Esophagus squamous epithelium (tissue), 5 donors: ENCODE measurements at places on chromosomes 13 and 19.

GRCh38 chr19:11581740-11582139, 4.3 kb upstream of the ACP5 start:
- DNase-seq = no peak

GRCh38 chr13:64529874-64530485, 2700.2 kb downstream of the PCDH9 start:
- DNase-seq = no peak

GRCh38 chr13:46577696-46578589, 25.0 kb downstream of the LRCH1 start:
- DNase-seq = no peak

GRCh38 chr13:51015973-51016372, 95.1 kb downstream of the C13orf42 start:
- no peak for DNase-seq

DNA sequence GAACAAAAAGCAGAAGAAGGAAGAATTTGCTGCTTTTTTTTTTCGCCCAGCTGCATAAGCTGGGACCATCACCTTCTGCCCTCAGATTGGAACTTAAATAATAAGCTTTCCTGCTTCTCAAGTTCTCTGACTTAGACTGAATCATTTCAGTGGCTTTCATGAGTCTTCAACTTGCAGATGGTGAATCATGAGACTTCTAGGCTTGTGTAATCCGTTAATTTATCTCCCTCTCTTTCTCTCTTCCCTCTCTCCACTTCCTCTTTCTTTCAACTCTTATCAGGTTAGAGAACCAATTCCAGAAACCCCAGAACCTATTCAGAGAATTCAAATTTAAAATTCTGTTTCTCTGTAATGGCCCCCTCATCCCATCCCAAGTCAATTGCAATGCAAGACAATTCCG, 1153.7 kb downstream of the PCDH9 start:
- DNase-seq = no peak

DNA sequence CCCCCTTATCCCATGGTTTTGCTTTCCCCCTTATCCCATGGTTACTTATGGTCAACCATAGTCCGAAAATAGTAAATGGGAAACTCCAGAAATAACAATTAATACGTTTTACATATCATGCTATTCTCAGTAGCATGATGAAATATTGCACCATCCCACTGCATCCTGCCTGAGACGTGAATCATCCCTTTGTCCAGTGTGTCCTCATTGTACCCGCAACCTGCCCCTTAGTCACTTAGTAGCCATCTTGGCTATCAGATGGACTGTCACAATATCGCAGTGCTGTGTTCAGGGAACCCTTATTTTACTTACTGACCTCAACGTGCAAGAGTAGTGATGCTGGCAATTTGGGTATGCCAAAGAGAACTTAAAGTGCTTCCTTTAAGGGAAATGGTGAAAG, 10.5 kb upstream of the NBEA start:
- DNase-seq = no peak

DNA sequence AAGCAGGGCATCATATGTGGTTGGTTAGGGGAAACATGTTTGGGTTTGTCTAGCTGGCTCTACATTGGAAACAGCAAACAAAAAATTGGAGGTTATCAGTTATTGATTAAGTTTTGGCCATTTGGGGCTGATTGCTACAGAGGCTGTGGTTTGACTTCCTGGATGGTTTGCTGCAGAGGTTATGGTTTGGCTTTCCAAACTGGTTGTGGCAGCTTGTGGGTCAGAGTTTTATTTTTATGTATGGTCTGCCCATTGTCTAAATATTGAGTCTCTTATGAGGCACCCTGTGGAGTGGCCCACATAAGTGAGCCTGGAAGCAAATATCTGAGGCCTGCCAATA, 261.6 kb downstream of the GPC5 start:
- DNase-seq = no peak

DNA sequence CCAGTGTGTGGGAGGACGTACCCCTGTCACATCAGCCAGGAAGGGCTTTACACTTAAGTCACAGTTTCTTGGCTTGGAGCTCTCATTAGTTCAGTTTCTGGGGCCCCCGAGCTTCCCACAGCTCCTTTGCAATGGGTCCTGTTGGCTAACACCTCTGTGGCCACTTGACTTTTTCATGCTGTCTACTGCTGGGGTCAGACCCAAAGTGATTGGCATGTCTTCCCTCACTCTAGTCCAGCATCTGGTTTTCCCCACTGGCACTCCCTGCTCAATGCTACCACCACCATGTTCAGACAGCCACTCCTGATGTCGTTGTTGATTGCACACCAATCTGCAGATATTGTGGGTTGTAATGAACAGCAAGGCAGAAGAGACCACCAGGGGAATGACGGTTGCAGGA, 379.0 kb downstream of the FOXO1 start:
- DNase-seq = no peak

DNA sequence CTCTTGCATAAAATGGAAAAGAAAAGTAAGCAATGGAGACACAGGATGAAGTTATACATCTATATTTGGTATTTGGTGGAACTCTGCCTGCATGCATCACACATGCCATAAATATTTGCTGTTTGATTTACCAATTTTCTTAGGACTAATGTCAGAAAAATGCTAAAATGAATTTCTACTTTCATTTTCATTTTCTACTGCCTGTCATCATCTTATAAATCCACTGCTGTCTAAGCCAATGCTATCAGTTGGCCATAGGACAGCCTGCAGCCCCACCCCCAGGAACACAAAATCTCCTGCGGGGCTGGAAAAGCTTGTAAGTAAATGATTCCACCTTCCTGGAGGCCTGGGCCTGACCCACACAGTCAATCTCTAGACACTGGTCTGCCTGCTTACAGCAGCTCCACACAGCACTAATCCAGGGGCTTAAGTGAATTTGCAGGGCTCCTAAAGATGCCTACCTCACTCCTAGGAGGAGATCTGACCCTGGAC, 122.0 kb downstream of the ENOX1 start:
- DNase-seq = no peak

DNA sequence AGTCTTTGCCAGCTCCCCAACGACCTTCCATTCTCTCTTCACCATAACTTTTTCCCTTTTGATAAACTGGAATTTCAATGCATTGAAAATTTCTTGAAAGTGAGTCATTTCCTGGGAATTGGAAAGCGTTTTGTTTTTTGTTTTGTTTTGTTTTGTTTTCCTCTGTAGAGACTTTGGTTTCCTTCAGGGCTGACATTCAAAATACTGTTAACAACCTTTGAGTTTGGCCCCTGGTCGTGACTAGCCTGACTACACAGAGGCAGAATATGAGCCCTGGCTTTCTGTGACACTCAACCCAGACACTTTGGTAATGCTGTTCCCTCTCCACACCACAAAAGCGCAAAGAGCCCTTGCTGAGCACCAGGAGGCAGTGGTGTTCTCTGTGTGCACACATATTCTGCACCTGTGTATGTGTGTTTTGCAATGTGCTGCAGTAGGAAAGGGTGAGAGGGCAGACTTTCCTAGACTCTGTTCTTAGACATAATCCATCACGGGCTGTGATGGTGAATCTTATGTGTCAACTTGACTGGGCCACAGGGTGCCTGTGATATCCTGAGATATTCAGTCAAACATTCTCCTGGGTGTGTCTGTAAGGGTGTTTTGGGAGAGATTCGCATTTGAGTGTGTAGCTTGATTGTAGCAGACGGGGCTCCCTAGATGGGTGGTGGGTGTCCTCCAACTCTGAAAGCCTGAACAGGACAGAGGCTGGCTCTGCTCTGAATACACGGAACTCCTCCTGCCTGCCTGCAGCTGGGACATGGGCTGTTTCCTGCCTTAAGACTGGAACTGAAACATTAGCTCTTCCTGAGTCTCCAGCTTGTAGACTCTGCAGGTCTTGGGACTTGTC, 29.5 kb upstream of the ANKRD10 start:
- DNase-seq = no peak
